ENCODE measurements at places on chromosomes 12 and 14. TPM values are rescaled to one million over a fixed set of nuclear protein-coding genes. Genes with fewer than 3 reads are reported as not detected.

- no peaks in the 10 kb centered on the region for H3K27me3 ChIP-seq
- H3K27ac ChIP-seq: peak overlapping the region; percentile 83
- DNase-seq: peak; percentile 90
- peaks cover 8% of the 10 kb centered on the region for H3K4me1 ChIP-seq
- no peak overlapping the region for H3K4me3 ChIP-seq
Measured at GRCh38 chr12:124392667-124393413, 97.9 kb downstream of the RFLNA start.

Gene VRTN
- 108 TPM for total RNA-seq

- no peaks in the 10 kb centered on the region for H3K27me3 ChIP-seq
- H3K4me1 ChIP-seq: no peaks in the 10 kb centered on the region
- DNase-seq: peak; percentile 70
- H3K36me3 ChIP-seq: no peaks in the 10 kb centered on the region
- H3K4me3 ChIP-seq: peak overlapping the region; percentile 41
Measured at GRCh38 chr12:97784904-97785303, 322.3 kb downstream of the RMST start.

GRCh38 chr14:22541721-22542120, 47.3 kb downstream of the DAD1 start:
- H3K4me3 ChIP-seq: no peak overlapping the region
- H3K27me3 ChIP-seq: no peaks in the 10 kb centered on the region
- no peak overlapping the region for H3K27ac ChIP-seq
- no peak for DNase-seq
- H3K4me1 ChIP-seq: peaks cover 7% of the 10 kb centered on the region
- H3K36me3 ChIP-seq: no peaks in the 10 kb centered on the region

Gene SMCO2
- 0.31 TPM for total RNA-seq

DNA sequence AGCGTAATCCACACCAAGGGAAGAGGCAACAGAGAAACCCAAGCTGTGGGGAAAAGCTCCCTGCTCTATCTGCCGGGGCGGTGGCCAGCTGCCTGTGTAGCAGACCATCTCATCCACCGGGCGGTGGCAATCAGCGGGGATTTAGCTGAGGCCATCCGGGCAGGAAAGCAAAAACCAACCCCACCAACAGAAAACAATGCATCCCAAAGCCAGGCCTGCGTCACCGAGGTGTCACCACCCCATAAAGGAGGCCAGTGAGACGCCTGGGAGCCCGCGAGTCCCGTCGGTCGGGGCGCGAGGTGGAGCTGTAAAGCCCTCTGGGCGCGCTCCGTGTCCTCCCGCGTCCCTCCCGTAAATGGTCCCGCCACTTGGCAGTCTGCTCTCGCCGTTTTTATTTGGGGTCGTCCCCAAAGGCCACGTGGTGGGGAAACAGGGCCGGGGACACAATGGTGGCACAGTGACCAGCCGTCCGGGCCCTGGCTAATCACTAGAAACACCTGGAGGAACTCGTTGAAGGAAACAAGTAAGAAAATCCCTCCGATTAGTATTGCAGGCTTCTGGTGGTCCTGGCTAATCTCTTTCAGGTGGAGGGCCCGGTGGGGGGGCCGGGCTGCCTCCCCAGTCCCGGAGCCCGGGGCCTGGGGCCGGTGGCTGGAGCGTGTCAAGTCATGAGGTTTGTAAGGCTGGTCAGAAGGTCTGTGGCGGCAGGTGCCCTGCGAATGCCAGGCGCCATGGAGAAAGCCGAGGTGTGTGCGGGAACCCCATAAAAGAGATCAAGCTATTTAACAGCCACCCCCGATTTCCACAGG, 94.7 kb upstream of the GSC start:
- H3K27ac ChIP-seq: no peak overlapping the region
- no peaks in the 10 kb centered on the region for H3K36me3 ChIP-seq
- DNase-seq: peak; percentile 78
- no peak overlapping the region for H3K4me3 ChIP-seq
- H3K4me1 ChIP-seq: no peaks in the 10 kb centered on the region

Gene CPNE8
- 16.1 TPM for total RNA-seq

Gene EXD2
- total RNA-seq: 27.2 TPM

DNA sequence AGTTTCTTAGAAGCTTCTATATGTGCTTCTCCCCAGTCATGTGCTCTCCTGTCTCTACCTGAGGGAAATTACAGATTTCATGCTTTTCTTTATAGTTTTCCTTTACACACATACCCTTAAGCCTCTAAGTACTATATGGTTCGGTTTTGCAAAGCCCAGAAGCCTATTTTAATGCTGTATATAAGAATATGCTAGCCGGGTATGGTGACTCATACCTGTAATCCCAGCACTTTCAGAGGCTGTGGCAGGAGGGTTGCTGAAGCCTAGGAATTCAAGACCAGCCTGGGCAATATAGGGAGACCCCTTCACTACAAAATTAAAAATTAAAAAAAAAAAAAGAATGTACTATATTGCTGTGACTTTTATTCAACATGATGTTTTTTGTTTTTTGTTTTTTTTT, 15.4 kb downstream of the DGLUCY start:
- no peak overlapping the region for H3K4me3 ChIP-seq
- H3K27ac ChIP-seq: no peak overlapping the region
- H3K27me3 ChIP-seq: no peaks in the 10 kb centered on the region
- H3K36me3 ChIP-seq: no peaks in the 10 kb centered on the region
